ENCODE measurements at places on chromosomes 3 and 15.

DNA sequence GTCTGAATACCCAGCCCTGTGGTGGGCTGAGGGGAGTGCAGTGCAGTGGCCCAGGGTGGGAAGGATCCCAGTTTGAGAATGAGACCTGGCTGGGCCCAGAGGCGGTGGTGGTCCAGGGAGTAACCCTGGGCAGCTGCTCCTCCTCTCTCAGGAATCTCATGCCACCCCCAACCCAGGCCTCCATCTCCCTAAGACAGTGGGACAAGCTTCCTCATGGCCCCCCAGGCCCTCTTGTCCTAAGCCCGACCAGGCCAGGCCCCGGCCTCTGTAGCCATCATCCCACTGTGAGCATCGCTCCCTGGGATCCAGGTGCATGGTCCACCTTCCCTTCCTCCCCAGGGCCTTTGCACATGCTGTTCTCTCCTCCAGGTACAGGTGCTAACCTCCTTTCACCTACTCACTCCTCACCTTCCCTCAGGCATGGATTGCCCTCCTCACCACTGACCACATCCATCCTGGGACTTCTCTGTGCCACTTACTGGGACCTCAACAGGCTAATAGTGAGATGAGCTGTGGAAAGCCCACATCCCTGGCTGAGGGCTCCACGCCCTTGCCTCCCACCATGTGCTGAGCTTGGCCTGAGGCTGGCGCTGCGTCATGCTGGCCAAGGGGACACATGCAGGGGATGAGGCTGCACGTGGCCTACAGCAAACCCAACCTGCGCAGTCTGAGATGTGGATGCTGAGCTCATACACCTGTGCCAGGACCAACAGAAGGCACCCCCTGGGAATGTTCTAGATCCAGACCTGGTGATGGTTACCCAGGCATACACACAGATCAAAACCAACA is 9.9 kb downstream of the CHDH start:
- no peak for DNase-seq

DNA sequence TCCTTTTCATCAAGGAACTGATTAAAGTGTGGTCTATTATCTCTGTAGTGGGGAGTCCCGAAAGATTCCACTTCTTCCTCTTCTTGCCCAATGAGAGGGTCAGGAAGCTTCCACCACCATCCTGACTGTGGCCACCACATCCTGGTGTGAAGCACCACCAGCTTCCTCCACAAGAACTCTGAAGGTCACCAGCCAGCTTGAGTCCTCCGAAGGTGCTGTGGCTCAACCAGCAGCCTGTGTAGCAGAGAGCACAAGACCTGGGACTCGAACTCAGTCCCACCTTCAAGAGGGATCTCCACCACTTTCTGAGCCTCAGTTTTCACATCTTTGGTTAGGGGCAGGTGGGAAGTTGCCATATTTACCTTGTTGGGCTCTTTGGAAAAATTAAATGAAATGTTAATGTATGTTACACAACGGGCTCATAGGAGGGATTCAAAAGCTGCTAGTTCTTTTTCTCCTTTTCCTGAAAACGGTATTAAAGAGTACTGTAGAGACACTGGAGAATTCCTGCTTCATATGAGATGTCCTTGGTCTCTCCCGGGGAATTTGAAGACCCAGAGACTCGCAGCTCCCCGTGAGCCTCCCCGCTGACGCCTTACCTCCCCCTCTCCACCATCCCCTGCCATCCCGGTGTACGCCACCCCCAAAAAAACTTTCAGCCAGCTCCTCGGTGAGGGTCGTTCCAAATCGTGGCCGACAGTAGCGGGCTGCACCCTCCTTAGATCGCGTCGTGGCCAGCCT is 816 bp upstream of the ACAN start:
- no peak for DNase-seq

DNA sequence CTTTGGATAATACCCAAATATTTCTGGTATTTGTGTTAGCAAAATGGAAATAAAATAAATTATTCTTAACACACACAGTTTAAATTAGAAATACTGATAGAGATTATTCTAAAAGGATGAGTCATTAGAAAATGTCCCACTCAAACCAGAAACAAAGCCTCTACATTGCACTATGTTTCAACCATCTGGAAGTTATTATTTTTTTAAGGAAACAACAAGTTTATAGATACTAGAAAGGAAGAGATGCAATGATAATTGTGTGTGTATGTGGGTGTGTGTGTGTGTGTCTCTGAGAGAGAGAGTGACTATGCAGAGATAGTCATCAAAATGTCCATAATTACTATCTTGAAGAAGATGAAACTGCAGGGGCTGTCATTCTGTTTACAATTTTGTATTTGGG is 1340.5 kb downstream of the ROBO1 start:
- no peak for DNase-seq

DNA sequence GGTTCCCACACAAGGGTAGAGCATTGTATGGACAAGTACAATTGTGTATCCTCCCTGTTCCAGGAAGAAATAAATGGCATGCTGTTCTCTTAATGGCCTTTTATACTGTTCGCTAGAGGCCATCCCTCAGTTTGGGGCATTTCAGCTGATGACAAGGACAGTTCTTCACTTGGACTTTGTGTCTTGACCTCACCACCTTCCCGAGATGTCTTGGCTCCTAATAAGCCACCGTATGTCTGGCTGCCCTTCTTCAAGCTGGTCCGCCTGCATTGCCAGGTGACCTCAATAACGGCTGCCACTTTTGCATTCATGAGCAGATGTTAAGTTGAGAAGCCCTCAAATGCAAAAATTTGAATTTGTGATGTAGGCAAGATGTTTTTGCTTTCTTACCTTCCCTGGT is 24.1 kb downstream of the ZBTB38 start:
- DNase-seq = no peak

GRCh38 chr15:64842096-64842939 is 603 bp downstream of the PLEKHO2 start:
- DNase-seq = no peak

- DNase-seq = no peak
Measured at GRCh38 chr3:74676-75243, 121.8 kb upstream of the CHL1 start.

GRCh38 chr15:86756688-86757087 is 677.0 kb downstream of the AGBL1 start:
- no peak for DNase-seq

- no peak for DNase-seq
Measured at GRCh38 chr15:88849376-88850072, 45.8 kb downstream of the HAPLN3 start.

DNA sequence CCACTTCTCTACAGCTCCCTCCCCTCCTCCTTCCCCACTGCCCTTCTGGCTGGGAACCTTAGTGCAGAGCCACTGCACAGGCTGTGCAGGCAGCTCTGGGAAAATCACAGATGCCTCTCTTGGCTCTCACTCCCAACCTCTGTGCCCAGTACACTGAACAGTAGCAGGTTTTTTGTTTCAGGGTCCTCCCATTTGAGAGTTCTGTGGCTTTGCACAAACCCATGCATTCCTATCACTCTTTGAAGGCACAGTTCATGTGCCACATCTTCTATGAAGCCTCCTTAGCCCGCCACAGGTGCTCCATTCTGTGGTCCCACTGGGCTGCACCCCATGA is 103.9 kb downstream of the SNRK start:
- DNase-seq = no peak

DNA sequence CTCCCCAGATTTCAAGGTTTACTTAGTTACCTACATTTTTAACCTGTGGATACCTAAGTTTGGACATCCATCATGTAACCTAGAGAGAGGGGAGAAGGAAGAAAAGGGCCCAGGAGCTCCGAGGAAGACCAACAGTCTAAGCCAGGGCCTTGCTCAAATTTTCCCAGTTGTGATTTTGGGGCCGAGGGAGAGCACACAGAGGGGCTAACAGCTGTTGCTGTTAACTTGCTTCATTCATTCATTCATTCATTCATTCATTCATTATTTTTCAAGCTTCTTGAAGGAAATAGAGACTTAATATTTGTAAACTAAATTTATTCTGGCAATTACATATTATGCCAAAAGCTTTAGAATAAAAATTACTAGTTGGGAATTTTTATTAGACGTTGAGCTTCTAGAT is 22.9 kb downstream of the SYNM start:
- DNase-seq = no peak

- DNase-seq = peak; percentile 11
Measured at GRCh38 chr15:68817304-68818065, 3.2 kb downstream of the ANP32A start.

DNA sequence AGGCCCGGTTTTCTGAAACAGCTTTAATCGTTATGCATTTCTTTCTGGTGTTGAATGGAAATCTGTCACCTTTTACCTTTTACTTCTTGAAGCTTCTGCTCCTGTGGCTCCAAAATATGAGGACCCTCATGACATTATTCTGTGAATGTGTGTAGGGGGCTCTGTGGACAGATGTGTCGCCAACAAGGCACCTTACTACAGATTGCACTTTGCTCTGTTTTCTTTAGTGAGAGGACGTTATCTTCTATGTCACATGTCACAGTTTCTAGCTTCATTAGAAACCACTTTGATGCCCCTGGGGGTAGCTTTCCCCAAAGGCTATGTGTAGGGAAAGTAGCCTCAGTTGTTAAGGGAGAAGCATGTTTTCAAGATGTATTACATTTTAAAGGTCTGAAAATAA is 195.6 kb downstream of the ZNF621 start:
- no peak for DNase-seq

DNA sequence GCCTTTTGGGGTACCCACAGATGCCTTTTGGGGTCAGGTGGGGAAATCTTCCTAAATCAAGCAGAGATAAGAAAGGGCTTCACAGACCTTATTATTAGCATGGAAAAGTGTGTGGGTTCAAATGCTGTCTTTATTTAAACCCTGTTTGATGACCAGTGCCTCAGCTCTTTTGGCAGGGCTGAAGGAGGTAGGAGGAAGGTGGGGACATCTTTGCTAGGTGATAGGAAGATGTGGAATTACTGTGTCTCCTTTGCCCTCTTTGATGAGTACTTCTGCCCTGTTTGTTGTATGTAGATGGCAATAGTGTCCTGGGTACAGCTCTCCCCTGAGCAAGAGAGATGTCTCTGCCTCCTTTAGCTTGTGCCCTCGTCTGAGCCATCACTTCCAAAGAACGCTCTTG is 333.3 kb upstream of the ROPN1 start:
- DNase-seq = no peak

DNA sequence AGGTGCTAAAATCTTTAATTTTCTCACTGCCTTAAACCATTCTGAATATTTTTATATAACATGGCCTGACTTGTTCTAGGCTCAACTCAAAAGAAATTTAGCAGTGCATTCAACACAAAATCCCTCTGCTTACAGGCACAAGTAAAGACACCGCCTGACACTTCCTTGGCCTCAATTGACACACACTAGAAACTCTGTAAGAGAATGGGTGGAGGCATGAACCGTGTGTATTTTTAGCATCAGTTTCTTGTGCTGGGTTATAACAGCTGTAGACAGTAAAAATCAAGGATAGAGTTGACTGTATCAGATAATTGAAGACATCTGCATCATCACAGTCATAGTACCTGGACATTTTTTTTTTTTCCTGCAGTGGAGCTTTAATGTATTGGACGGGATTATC is 54.3 kb downstream of the SLC9A9 start:
- DNase-seq = no peak

DNA sequence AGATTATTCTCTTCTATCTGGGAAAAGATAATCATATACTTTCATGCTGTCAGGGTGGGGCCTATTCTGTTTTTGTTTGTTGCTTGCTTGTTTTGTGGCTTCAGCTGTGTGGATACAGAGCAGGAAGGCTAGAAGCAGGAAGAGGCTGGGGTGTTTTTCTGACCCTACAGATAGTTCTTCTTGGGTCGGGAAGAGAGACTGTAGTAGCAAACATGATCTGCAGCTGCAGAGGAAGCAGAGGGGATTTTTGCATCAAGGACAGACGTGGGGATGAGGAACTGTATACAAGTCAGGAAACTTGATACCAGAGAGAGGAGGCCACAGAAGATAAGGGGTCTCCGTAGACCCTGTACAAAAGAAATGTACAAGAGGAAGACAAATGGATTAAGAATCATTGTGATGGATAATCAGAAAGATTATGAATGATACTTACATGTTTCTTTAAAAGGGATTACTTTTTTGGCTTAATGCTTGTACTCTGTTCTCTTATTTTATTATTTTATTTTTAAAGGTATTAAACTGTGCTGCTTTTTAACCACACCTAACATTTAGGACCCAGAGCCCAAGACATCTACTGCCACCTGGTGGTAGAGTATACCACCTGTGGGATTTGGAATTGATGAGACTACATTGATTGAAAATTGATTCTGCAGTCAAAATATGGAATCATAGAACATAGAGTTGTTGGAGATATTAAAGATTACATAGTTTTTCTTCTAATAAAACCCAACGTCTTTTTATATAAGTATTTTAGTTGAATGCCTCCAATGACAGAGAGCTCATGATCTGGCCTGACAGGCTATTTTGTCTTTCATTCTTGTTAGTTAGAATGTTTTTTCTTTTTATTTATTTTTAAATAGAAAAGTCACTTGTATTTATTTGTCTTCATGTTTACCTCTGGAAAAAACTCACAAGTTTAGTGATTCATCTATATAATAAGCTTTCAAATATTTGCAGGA is 87.3 kb upstream of the ROPN1 start:
- peak; percentile 65 for DNase-seq

- peak; percentile 9 for DNase-seq
Measured at GRCh38 chr3:8663177-8664061, 18.8 kb upstream of the SSUH2 start.

DNA sequence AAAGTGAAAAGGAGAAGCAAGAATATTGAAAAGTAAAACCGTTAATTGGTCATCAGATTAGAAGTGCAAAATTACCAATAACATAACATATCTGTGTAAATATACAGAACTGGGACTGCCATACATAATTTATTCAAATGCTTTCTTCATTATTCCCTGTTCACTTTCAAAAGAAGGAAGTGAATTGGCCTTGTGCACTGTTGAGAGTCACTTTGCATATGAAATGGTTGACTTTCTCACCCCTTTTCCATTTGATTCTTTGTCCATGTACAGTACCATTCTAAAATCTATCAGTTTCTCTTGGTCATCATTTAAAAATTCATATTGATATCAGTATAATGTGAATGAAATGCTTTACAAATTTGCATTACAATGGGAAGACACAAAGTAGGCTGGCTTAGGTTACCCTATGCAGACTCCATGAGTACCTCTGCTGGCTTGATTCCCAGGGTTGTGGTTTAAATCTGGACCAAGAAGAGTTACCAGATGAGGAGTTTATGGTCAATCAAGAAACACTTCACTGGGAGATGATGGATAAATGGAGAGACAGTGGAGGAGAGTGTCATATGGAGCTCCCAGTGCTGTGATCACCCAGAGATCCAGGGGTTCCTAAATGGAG is 210.9 kb upstream of the TOPAZ1 start:
- DNase-seq = no peak

GRCh38 chr3:122681974-122682409 is 1.4 kb downstream of the PARP14 start:
- DNase-seq = no peak

DNA sequence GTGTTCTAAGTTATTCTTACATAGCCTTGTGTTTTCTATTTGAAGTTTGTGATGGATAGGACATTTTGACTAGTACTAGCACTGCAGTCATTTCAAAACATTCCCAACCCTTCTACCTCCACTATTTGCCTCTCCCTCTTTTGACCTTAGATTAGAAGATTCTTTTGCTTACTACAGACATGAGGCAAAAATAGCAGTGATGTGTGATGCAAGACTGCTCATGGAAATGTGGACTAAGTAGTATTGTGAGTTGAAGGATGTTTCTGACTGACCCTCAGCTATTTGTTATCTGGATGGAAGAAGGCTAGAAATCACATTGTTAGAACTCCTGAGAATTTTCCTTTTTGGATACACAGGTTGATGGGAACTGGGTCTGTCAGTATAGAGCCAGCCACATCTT is 45.9 kb downstream of the ATP2C1 start:
- no peak for DNase-seq
